ENCODE measurements at places on chromosomes 11 and 22.

DNA sequence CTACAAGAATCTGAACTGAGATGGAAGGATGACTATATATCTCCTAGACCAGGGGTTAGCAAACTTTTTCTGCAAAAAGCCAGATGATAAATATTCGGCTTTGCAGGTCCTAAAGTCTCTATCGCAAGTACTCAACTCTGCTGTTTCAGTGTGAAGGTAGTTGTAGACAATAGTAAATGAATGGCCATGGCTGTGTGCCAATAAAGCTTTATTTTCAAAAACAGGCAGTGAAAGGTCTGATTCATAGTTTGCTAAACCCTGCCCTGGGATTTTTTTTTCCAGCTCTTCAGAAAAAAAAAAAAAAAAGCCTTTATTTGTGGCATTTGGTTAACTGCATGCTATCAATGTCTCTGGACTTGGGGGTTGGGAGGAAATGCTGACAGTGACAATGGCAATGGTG is 37.5 kb downstream of the FAM227A start:
- no peak for DNase-seq

DNA sequence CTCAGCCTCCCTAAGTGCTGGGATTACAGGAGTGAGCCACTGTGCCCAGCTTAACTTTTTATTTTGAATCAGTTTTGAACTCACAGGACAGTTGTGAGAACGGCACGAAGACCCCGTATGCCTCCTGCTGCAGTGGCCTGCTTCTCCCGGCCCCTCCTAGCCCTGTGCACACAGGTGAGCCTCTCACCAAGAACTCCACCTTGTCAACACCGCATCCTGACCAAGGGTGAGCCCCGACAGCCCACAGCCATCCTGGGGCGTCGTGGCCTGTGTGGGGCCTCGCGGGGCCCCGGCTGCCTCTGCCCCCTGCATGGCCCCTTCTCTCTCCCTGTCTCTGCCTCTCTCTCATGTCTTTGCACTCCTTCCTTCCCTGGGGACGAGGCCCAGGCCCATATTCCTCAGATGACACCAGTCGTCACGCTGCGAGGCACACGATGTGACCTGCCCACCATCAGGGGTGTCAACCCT is 38.8 kb downstream of the GNB1L start:
- DNase-seq: no peak

GRCh38 chr22:35454416-35455054 is 54.6 kb downstream of the MCM5 start:
- DNase-seq: no peak

- no peak for DNase-seq
These were observed 11.1 kb upstream of the CBX6 start for GRCh38 chr22:38882972-38883622.

GRCh38 chr11:70095541-70096252 is 17.6 kb downstream of the ANO1 start:
- DNase-seq: no peak

GRCh38 chr11:106480581-106481190 is 403.2 kb downstream of the AASDHPPT start:
- no peak for DNase-seq

- DNase-seq: no peak
These were observed 31.5 kb downstream of the TSG101 start for GRCh38 chr11:18495271-18495670.

GRCh38 chr11:67006029-67006884 is 16.7 kb upstream of the SYT12 start:
- peak; percentile 22 for DNase-seq

- peak; percentile 80 for DNase-seq
These were observed 82.5 kb upstream of the PICALM start for GRCh38 chr11:86151174-86152005.

DNA sequence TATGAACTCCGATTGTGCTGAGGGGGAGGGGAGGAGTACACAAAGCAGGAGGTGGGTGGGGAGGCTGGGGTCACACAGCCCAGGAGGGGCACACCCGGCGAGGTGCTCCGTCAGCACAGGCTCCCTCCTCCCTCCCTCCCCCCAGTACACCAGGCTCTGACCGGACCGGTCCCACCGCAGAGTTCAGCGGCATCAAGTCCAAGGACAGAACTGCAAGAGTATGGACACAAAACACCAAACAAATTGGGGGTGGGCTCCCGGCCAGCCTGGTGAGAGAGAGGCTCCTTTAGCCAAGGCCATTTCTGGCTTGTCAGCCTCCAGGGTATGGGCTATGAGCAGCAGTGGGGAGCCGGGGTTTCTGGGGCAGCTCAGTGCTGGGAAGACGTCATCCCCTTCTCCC is 68.3 kb downstream of the ST3GAL4 start:
- DNase-seq: no peak

DNA sequence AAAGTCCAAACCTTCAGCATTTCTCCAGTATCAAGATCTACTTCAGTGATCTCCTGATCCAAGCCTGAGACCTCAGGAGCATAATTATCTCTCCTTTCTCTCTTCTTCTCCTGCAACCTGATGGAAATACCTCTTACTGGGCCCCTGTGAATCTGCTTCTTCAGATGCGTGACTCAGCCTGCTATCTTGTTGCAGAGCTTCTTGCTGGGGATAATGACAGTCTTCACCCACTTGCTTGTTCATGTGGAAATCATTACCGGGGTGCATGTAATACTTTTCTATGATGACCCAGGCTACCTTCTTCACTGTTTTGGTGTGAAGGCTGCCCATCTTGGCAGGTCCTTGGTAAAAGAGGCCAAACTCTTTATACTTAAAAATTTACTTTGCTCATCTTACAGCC is 140.0 kb upstream of the POU2AF2 start:
- DNase-seq: no peak

GRCh38 chr11:41950470-41951143 is 491.2 kb upstream of the LRRC4C start:
- DNase-seq: no peak

DNA sequence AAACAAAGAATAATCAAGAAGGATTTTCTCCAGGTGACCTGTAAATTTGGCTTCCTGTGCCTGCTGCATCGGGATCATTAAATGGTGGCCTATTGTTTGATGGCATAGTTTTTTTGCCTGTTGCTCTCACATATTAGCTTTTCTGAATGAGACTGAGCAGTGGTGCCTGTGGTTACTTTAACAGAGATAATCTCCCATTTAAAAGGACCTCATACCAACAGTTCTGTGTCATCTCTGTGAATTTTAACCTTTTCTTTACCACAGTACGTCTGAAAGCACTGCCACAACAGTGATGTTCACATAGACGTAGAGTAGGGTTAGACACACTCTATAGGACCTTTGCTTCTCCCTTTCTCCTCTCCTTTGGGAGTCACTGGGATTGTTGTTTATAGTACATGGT is 22.9 kb upstream of the RCE1 start:
- no peak for DNase-seq

DNA sequence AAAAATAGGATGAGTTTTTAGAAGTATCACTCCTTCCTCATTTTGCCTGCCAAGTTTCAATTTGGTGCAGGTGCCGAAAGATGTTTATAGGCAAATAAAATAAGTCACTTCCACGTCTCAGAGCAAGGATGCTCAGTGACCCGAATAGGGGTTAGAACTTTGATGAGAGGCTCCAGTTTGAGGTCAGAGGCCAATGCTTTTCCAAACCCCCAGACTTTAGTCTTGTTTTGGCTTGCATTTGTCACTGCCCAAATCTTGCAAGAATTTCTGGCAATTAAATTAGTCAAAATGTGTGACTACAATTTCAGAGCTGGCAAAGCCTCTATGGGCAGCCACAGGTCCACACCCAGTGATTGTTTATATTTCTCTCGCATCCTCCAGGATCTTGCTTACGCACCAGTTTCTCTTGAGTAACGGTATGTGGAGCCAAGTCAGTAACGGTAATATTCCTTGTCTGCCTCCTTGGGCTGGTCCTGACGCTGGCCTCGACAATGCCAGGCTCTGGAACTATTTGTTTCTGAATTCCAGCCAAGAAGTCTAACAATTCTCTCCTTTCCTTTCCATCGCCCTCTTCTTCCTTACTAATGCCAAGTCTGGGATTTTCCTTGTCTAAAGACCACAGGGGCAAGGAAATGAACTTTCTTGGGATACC is 9.9 kb upstream of the NUP160 start:
- no peak for DNase-seq

- no peak for DNase-seq
These were observed 33.2 kb upstream of the GAB2 start for GRCh38 chr11:78450866-78451265.

- DNase-seq: no peak
These were observed 10.1 kb downstream of the NAV2 start for GRCh38 chr11:19722702-19723101.

- DNase-seq: no peak
These were observed 2.6 kb upstream of the SMDT1 start for GRCh38 chr22:42076764-42077485.

Data from nucleus accumbens (tissue), 56 donors.